ENCODE measurements at places on chromosomes 5 and 9.
A peak's percentile ranks its signal among the peaks of the same experiment; 100 is the strongest.

DNA sequence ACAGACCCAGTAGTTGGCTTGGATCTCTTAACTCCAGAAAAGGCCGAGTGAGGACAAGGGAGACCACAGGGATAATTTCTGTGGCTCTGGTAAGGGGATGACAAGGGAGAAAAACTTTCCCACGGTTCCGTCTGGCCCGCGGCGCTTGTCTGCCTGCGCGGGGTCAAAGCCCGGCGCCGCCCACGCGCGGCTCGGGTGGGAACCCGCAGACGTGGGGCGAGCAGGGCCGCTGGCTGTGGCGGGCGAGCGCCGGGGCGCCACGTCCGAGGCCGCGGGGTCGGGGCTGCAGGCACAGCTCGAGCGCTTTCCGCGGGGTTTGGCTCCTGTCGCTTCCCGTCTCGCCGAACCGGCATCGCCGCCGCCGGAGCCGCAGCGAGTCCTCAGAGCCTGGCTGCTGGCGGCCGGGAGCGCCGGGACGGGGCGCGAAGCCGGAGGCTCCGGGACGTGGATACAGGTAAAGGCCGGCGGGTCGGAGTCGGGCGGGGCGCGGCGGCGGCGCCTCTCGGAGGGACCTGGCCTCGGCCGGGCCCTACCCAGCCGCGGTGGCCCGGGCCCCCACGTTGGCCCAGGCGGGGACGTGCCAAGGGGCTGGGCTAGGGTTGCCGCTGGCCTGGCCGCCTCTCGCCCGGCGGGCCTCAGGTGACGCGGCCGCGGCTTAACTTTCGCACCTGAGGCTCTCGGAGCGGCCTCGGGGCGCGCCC, at the start of gene RNF180:
Gene RNF180, plus strand, starts transcription at position 344 of the 701 bp plus-strand sequence. CDS start 34,965 bp downstream, outside the sequence.
- DNase-seq: no peak

DNA sequence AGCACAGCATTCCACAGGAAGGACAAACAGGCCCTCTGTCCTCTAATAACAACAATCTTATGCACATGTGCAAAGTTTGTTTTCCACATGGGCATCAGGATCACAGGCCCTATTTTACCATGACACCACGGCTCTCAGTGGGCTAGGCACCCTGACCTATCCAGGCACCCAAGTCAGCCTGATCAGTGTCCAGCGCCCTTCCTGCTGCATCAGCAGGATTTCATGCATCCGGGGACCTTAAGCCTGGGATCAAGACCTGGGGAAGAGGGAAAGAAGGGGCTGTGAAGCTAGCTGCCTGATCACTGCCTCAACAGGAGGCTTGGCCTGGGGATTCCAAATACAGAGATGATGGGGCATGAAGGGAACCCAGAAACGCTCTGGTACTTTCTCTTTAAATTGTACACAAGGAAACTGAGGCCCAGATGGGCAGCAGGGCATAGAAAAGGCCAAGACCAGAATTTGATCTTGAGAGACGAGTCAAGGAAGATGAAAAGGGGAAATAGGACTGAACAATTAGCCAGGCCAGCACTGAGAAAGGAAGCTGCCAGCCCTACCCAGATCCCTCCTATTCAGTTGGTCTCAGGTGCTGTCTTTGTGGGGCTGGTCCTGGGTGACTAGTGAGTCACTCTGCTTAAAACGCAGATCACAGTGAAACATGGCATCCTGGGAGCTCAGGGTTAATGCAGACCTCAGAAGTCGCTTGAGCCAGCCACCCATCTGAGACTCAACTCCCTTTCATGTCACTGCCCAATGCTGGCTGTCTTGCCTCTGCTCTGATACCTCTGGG, 57.9 kb downstream of the SHB start:
- DNase-seq: no peak

DNA sequence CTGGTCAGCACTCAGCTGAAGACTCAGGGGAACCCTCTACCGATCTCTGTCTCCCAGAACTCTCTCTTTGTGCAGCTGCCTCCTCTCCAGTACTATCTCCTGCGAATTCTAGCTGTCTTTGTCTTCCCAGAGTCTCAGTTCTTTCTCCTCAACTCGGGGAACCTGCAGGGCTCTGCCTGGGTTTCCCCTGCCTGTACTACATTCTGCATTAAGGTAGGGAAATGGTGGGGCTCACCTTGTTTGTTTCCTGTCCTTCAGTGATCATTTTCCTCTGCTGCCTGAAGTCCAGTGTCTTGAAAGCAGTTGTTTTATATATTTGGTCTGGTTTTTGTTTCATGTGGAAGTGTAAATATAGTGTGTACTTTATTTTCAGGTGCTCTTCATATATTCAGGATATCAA, 43.1 kb upstream of the IGFBPL1 start:
- DNase-seq: no peak

DNA sequence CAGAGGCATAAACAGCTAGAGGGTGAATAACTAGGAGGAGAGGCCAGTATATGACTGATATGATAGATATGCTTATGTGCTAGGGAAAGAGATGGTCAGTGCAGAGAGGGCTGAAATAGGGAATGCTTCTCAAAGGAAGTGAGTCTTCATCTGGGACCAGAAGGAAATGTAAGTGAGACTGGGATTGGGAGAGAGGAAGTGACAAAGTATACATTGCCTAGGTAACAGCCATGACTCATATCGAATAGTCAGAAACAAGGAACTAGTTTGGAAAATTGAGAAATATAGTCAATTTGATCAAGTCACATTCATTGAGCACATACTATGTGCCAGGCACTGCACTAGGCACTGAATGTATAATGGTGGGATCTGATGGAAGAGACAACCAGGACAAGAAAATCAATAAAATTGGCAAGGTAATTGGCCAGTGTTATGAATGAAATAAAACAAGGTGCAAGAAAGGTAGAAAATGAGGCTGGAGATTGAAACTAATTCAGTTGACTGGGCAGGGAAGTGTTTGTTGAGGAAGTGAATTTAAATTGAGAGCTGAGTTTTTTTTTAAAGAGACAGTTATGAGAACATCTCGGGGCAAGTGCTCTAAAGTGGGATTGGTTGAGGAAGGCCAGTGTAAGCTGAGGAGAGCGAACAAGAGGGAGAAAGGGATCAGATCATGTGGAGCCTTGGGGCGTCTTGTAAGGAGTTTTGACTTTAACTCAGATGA, 4.3 kb downstream of the ERAP2 start:
- no peak for DNase-seq

DNA sequence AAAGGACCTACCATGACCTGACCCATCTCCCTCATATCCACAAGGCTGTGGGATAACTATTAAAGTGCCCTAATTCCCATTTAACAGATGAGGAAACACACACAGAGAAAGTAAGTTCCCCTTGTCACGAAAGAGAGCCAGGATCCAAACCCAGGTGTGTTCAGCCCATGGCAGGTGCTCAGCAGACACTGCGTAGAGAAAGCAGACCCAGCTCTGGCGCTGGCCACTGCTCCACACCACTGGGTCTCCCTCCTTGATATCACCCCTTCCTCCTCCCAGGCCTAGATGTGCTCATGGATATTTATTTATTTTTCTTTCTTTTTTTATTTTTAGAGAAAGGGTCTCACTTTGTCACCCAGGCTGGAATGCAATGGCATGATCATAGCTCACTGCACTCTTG, 24.0 kb upstream of the CORO2A start:
- DNase-seq: no peak

DNA sequence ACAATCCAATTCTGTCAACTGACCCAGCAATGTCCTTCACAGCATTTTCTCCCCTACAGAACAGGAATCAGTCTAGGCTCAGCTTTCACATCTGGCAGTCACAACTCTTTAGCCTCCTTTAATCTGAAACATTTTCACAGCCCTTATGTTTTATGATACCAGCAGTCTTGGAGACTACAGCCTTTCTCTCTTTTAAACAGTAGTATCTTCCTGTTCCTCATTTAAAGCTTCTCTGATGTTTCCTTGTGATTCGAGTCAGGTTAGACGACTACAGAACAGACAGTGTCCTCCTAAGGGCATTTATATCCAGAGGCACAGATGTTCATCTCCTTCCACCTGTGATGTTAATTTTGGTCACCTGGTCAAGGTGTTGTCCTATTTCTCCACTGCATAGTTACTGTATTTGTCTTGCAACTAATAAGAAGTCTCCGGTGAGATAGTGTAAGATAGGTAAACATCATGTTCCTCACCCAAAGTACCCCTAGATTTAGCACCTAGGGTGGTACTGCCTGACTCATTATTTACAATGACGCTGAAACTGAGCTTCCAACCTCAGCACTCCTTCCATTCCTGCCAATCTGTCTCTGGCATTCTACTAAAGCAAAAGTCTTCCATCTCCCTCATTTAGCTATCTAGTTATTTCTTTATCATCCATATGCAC, 20.7 kb downstream of the TTC39B start:
- DNase-seq: no peak

- DNase-seq: no peak
These were observed 150.6 kb upstream of the ACOT12 start for GRCh38 chr5:81544351-81545018.

DNA sequence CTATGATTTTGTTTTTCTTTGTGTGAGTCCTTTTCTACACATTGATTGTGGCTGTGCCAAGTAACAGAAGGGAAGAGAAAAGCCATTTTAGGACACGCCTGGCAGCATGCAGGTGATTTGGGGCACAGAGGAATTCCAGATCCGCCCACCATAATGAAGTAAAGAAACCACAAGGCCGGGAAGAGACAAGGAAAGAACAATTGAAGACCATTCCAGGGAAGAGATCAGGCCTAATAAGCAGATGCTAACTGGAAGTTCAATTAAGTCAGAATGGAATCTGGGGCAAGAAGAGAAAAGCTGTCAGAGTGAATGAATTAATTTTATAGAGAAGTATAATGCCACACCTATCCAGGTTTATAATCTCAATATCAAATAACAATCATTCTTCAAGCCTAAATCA, 110.2 kb upstream of the ISL1 start:
- no peak for DNase-seq

DNA sequence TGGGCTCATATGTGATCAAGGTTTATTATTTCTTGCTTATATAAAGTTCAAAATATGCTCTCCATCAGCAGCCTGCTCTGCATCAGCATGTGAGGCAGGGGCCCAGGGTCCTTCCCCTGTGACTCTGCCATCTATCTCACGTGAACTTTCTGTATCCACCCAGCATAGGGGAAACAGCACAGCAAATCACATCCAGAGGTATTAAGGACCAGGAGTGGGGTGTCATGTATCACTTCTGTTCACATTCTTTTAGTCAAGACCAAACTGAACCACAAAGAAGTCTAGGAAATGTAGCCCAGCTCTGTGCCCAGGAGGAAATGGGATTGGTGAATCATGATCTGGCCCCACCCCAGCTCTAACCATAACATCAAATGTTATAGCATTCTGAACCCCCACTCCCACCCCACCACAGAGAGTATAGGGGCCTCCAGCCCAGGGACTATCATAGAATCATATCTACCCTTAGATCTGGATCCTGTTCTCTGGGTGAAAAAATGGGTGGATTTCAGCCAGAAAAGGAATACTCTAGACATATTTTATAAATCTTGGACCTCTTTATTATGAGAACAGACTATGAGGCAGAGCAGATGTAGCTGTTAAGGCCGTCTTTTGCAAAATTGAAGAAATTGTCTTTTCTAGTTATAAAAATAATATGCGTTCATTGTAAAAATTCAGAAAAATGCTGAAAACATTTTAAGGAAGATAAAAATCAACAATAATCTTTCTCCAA, 473.7 kb downstream of the ARHGEF28 start:
- DNase-seq: no peak

- peak; percentile 72 for DNase-seq
These were observed 2.2 kb downstream of the ST6GALNAC6 start for GRCh38 chr9:127897193-127897692.

DNA sequence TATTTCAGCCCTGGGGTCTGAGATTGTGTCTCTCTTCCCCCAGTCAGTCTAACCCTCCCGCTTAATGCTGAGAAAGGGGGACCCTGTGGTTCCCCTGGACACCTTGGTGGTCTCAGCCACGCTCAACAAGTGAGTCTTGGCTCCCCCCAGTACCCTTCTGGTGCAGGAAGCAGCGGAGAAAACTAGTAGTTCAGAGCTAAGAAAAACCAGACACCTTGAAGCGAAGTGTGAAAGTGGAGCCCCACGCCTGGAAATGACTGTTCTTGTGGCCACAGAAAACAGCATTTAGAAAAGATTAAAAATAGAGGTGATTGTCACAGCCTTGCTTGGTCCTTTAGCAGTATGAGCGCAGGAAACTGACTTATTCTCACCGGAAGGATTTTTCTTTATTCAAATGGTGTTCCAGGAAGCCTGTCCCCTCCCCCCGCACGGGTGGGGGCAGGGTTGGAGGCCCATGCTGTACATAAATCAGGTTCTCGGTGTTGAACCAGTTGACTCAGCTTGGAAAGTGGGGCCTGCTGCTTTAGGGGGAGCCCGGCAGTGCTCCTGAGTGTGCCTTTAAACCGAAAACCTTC, 8.1 kb downstream of the ARPC5L start:
- no peak for DNase-seq

GRCh38 chr5:138911441-138911840, 36.3 kb upstream of the LRRTM2 start:
- no peak for DNase-seq

GRCh38 chr9:77291714-77292113, 114.4 kb downstream of the VPS13A start:
- DNase-seq: peak; percentile 16

GRCh38 chr5:1019001-1019905, 10.7 kb downstream of the NKD2 start:
- DNase-seq: no peak

DNA sequence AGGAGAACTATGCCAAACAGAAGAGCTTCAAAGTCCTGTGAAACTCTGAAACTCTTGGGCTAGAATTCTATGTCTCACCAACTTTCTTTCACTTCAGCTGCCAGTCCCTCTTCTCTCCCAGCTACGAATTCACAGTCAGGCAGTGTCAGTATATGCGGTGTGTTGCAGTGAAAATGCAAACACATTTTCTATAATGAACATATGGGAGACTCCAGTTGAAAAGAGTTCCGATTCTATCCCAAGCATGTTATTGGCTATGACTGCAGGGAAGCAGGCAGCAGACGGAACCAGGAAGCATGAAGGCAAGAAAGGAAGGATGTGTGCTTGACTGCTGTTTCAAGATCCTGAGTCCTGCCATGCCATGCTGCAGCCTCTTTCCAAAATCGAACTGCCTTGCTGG, 515.7 kb upstream of the TLE4 start:
- no peak for DNase-seq

GRCh38 chr5:117455236-117456233, 880.9 kb upstream of the SEMA6A start:
- peak; percentile 9 for DNase-seq

- no peak for DNase-seq
These were observed 505.4 kb upstream of the CLINT1 start for GRCh38 chr5:158364367-158364766.

DNA sequence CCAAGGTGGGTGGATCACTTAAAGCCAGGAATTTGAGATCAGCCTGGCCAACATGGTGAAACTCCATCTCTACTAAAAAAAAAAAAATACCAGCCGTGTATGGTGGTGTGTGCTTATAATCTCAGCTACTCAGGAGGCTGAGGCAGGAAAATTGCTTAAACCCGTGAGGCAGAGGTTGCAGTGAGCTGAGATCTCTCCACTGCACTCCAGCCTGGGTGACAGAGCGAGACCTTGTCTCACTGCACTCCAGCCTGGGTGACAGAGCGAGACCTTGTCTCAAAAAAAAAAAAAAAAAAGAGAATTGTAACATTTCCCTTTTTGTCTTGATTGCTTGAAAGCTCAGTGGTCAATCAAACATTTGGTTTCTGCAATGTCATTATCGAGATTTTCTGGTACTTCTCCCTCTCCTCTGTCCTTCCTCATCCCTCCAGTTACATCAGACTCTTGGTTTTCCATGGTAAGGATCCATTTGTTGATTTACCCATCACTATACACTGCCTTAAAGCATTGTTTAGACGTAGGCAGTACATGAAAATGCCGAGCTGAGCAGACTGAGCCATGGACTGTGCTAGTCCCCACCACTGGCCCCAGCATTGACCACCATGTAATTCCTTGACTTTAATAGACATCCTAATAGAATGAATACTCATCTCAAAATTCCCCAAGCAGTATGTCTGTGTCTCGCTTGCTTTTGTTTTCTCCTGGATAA, 11.5 kb upstream of the AIF1L start:
- DNase-seq: no peak

All from SK-N-DZ (cell line).